ENCODE measurements at places on chromosomes 2 and 18. TPM values are rescaled to one million over a fixed set of nuclear protein-coding genes. Genes with fewer than 3 reads are reported as not detected.

DNA sequence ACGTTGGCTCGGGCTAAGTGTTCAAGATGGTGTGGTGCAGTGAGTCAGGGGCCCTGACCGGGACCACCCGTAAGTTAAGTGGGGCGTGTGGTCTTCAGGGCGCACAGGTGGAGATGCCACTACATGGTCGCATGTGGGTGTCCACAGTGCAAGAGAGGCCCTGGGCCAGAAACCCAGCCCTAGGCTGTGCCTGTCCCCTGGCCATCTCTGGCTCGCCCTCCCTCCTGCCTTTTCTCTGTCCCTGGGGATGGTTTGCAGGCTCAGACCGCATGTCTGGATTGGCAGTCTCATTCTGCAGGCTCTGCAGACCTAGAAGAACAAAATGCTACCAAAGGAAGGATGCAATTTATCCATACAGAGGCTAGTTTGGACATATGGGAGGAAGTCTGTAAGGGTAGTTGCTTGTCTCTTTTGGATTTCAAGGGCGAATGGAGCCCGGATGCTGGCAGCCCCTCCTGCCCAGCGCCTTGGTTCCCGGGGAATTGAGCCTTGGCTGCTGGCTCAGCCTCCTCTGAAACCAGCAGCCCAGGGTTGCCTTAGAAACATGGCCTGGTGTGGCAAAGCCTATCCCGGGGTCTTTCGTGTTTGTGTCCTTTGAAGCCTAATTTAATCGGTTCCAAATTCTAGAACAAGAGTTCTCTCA lies 417.5 kb upstream of the HS6ST1 start:
- DNase-seq: no peak

DNA sequence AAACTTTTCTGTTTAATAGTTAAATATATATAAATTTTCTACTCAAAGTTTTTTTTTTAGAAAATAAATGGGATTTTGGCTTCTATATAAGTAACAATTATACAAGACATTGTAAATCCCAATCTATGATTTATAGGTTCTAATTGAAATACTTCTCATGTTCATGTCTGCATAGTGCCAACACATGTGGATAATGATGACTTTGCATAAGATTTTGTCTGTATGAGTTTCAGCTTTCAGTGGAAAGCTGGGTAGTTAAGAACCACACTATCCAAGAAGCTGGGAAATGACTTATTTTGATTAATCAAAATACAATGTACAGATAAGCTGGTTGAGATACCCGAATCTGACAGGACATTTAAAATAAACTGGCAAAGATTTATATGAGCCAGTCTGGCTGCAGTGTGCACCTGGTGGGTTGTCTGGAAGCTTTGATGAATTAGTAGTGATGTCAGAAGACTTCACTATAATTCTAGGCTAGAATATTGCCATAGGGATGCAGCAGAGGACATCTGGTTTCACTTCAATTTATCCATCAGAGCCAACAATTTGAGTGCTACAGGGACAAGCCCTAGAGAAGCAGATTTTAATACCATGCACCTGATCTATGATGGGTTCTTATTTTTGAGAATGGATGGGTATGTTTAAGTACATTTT lies 45.4 kb downstream of the EML6 start:
- DNase-seq: no peak

- DNase-seq: no peak
Measured at GRCh38 chr2:72159211-72159993, 11.7 kb upstream of the CYP26B1 start.

DNA sequence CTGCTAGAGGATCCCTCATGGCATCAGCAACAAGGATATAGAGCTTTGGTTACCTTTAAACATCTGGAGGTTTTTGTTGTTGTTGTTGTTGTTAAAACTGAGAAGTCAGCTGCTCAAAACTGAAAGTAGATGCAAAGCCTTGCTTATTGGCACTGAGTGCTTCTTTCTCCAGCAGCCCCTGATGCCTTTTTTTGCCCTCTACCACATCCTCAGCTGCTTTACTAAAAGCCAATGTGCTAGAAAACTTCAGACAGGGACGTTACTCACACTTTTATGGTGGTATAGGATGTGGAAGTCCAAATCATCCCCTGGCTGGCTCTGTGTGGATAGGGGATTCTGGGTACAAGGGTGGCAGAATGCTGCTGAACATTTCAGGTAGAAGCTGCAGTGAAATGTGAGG lies 78.3 kb upstream of the CHST9 start:
- no peak for DNase-seq

- no peak for DNase-seq
Measured at GRCh38 chr2:212938144-212938793, 213.1 kb downstream of the IKZF2 start.

DNA sequence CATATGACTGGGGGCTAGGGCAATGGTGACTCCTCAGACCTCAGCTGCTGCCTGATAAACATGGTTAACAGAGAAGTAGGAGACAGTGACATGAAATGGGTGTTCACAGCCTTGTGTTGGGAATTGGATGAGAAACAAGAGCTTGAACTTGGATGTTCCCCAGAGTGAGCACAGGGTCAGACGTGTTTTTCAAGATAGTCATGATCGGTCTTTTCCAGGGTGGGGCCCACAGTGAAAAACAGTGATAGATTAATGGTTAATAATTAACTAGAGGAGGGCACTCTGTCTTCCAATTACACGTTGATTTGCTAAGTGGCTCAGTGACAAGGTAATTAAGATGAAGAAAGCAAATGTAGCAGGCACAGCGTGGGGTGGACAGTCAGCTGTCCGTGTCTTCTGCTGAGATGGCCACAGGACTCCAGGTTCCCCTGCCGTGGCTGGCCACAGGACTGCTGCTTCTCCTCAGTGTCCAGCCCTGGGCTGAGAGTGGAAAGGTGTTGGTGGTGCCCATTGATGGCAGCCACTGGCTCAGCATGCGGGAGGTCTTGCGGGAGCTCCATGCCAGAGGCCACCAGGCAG lies at the start of gene UGT1A3:
Gene UGT1A3 (plus strand): TSS at position 320 of the 579 bp plus-strand sequence. CDS start 85 bp downstream, at position 405.
- no peak for DNase-seq

DNA sequence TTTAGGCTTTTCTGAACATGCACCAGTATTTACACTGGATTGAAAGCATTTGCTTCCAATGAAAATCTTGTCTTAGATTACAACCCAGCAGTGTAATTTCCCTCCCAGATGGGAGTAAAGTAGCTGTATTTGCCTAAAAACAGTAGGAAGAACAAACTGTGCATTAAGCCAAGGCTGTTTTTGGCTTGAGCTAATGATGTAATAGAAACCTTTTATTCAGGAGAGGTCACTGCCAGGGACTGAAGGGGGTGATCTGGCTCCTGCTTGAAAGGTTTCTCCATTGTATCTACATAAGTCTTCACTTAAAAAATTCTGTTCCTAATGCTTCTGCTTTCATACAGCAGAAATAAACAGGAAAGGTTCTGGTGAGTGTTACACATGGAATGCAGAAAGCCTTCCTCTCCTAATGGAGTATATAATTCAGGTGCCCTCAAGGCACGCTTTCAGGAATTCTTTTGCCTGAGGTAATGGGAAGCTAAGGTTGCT lies 74.4 kb downstream of the MEIS1 start:
- peak; percentile 92 for DNase-seq

DNA sequence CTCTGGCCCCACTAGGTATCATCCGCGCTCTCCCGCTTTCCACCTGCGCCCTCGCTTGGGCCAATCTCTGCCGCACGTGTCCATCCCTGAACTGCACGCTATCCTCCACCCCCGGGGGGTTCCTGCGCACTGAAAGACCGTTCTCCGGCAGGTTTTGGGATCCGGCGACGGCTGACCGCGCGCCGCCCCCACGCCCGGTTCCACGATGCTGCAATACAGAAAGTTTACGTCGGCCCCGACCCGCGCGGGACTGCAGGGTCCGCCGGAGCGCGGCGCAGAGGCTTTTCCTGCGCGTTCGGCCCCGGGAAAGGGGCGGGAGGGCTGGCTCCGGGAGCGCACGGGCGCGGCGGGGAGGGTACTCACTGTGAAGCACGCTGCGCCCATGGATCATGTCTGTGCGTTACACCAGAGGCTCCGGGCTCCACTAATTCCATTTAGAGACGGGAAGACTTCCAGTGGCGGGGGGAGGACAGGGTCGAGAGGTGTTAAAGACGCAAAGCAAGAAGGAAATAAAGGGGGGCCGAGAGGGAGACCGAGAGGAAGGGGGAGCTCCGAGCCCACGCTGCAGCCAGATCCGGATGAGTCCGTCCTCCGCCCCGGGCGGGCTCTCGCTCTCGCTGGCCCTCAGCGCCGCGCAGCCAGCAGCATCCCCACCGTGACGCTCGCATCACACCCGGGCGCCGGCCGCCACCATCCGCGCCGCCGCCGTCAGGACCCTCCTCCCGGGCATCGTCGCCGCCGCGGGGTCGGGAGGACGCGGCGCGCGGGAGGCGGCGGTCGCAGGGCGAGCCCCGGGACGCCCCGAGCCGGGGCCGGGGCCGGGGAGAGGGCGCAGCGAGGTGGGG lies 664 bp downstream of the NETO1 start:
- peak; percentile 1 for DNase-seq

- DNase-seq: no peak
Measured at GRCh38 chr18:22816266-22817176, 116.6 kb upstream of the RBBP8 start.

DNA sequence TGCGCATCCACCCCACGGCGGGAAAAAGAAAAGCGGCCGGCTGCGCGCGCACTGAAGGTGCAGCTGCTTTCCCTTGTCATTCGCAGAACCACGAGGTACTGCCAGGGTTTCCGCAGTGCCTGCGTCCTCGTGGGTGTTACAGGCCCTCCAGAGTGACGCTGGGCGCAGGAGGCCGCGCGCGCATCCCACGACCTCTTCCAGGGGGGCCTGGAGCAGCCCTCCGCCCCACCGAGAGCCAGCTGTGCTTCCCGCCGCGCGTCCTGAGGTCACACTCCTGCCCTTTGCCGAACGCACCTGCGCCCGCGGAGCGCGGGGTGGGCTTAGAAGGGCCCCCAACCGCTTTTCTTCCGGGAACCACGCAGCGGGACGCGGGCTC lies 378 bp upstream of the IAH1 start:
- DNase-seq: no peak

DNA sequence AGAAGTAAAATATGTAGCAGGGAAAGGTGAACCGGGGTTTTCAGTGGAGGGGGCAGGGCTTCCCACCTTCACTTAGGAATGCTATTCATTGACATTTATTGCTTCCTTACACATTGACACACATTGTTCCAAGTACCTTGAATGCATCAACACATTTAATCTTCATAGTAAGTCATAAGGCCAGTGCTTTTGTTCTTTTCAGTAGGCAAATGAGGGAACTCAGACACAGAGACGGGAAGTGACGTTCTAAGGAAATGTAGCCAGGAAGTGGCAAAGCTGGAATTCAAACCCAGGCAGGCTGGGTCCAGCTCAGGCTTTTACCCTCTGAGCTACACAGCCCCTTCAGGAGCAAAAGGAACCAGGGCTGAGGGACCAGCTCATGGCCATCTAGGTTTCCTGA lies 20.7 kb downstream of the BMP10 start:
- peak; percentile 57 for DNase-seq

DNA sequence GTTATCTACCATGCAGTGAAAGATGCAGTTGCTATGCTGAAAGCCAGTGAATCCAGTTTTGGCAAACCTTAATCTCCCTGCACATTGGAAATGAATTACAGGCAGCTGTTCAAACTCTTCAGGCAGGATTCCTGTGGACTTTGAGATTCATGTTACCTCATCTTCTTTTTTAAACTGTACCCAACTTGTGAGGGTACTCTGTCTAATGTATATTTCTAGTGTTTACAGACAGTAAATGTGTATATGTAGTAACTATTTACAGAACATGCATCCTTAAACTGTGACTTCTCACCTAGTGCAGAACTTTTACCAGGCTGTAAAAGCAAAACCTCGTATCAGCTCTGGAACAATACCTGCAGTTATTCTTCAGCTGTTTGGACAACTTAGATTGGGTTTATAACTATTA lies 50.9 kb downstream of the KDM3A start:
- DNase-seq: no peak

DNA sequence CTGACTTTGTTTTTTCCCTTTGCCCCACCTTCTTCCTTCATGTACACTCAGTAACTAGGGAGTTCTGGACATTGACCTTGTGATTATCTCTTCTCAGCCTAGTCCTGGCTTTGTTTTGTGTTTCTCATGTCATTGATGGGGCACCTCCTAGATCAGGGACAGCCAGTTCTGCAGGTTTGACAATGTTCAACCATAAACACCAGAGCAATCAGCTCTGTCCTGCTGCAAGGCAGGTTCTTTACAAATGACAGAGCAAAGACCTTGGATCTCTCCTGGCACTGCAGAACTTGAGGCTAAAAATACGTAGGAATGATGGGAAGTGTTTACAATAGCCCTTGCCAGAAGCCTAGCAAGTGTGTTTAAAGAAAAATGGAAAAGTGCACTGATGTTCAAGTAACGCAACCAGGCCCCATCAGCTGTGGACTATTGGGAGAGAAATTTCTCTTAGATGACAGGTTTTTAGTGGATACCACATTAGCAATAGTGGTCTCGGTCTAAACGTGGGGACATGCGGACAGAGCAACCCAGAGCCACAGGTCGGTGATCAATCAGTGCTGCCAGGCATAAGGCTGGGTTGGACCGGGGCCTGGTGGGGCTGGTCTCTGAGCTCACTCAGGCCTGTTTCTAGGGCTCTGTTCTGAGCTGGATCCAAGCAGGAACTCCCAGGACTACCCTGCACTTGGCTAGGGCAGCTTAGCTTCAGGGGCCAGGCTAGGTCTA lies 76.8 kb downstream of the SOWAHC start:
- no peak for DNase-seq

GRCh38 chr2:73870084-73870483 lies 22.7 kb upstream of the ACTG2 start:
- DNase-seq: peak; percentile 77

DNA sequence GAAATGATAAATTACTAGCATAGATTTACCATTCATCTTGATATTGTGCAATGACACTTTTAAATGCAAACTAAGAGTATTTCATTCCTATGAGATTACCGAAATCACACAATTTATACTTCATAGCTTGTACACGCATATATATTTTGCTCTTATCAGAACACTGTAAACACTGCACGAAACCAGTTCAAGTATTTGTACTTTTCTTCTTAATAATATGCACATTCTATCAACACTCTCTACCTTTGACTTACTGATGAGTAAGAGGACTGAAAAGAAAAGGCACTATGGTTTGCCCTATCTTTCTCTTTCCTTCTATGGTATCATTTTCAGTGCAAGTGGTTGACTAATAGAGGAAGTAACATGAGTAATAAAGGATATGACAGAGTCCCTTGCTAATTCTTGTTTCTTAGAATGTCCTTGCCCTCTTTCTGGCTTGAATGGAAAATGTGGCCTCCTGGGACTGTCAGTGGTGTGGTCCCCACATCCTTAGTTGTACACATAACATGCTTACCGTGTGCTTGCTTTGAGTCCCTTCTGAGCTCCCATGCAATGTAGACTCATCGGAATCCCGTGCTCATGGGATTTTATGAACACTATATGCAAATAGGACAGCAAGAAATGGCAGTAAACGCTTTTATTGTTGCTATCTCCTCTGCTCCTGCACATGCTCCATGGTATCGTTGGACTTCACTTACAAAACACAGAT lies 363.5 kb upstream of the TNP1 start:
- DNase-seq: peak; percentile 94

GRCh38 chr2:240576436-240577205 lies 8.3 kb downstream of the RNPEPL1 start:
- no peak for DNase-seq

- DNase-seq: no peak
Measured at GRCh38 chr2:7915302-7916091, 766.4 kb upstream of the ID2 start.

Gene GLI2
- total RNA-seq: not detected

Gene TRIM43B
- not detected for total RNA-seq

Gene CFC1B
- not detected for total RNA-seq

Gene MPP4
- 2.0 TPM for total RNA-seq

All from lung microvascular endothelial cell (primary cell).